ENCODE measurements at places on chromosomes 11 and 22.

- peak; percentile 26 for DNase-seq
Observed at GRCh38 chr11:47980907-47981621, 705 bp downstream of the PTPRJ start.

GRCh38 chr22:40769761-40770160 lies 49.4 kb downstream of the SLC25A17 start:
- DNase-seq = no peak

GRCh38 chr11:559020-559620 lies 1.4 kb downstream of the LMNTD2 start:
- DNase-seq = no peak

DNA sequence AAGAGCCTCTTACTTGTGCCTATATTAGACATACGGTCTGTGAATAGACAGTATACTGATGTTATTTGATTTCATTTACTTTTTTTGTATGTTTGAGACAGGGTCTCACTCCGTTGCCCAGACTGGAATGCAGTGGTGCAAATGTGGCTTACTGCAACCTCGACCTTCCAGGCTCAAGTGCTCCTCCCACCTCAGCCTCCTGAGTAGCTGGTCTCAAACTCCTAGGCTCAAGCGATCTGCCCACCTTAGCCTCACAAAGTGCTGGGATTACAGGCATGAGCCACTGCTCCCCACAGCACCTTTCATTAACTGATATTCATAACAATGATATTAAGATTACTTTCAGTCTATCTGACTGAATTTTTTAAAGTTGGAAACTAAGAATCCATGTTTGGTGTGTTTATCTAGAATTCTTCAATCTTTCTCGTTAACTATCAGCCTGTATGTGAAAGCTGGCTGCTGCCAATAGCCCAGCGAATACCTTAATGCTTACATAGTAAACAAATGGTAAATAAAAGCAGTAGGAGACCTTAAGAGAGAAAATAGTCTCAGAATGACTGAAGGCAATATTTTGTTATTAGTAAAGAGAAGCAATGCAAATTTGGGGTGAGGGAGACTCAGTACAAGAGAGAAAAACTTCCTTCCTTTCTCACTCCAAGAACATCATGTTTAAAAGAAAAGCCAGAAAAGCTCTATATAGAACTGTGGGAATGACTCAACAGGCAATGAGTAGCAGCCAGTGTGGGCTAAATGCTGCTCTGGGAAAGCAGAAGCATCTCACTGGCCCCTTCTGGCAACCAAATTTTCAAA lies 101.9 kb downstream of the MRTFA start:
- no peak for DNase-seq

DNA sequence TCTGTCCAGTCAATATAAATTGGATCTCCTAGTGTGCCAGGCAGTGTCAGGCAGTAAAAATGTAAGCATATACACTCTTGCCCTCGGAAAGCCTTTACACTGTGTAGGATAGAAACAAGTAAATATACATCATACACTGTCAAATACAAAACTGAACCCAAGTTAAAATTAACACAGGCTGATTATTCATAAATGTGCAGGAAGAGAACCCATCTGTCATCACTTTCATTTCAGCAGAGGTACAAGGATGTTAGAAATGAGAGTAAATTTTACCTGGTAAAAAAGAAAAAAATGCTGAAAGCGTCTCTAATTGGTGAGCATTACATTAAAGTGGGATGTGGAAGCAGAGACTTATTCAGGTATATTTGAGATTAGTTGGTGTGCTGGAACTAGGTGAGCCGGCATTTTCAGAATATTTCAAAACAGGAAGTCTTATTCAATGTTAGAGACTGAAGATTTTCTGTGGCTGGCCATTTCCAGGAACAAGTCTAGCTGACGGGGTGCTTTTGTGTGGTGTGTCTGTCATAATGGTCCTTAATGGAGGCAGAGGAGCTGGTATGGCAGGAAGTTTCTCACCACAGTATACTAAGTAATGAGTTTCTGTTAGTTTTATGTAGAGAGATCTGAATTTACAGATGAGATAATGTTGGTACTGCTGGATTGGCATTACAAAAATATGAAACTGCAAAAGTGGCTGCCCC lies 192.6 kb downstream of the CASP12 start:
- DNase-seq = peak; percentile 74

DNA sequence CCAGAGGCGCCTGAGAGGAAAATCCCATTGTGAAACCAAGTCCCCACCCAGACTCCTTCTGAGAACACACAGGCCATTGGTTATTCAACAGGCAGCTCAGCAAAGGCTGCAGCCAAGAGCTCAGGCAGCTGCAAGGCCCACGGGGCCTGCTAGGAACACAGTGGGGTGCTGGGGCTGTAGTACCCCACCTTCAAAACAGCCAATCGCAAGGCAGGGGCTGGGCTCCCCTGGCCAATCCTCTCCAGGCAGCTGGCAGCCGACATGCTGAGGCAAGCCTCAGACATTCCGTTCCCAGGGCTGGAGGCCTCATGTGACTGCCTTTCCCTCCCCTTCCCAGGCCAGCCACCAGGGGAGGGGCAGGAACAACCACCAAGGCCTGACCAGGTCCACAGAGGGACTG lies 6.6 kb downstream of the PRODH start:
- DNase-seq = no peak

DNA sequence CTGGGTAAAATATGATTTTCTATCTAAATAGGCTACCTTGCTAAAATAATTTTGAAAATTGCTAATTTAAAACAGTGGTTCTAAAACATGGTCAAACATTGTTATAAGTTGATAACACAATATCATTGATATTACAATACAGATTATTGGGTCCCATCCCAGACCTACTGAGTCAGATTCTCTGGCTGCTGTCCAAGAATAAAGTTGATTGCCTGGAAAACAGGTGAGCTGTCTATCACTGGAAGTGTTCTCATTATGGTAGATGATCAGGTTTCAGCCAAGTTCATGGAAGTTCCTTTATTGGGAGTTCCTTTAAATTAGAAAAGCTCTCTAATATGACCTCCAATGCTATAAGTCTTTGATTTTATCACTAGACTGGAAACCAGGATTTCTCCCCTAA lies 52.3 kb downstream of the SC5D start:
- DNase-seq = no peak

- DNase-seq = no peak
Observed at GRCh38 chr22:28774378-28774777, 1.9 kb downstream of the CCDC117 start.

DNA sequence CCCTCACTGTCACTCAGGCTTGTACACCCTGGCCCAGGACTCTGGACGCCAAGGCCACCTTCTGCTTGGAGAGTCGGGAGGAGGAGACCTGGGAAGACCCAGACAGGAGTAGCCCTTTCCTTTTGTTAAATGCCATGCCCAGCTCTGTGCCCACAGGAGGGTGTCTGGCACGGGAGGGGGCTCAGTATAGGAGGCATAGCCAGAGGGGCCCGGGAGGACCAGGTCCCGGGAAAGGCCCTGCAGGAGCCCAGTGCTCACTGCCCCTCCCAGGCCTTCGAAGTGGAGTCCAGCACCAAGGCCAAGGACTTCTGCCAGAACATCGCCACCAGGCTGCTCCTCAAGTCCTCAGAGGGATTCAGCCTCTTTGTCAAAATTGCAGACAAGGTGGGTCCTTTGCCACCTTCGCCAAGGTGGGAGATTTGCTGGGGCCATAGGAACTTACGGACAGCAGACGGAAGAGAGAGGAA lies 79.0 kb downstream of the MYO7A start:
- no peak for DNase-seq

- DNase-seq = no peak
Observed at GRCh38 chr22:19231986-19232385, 53.5 kb upstream of the SLC25A1 start.

DNA sequence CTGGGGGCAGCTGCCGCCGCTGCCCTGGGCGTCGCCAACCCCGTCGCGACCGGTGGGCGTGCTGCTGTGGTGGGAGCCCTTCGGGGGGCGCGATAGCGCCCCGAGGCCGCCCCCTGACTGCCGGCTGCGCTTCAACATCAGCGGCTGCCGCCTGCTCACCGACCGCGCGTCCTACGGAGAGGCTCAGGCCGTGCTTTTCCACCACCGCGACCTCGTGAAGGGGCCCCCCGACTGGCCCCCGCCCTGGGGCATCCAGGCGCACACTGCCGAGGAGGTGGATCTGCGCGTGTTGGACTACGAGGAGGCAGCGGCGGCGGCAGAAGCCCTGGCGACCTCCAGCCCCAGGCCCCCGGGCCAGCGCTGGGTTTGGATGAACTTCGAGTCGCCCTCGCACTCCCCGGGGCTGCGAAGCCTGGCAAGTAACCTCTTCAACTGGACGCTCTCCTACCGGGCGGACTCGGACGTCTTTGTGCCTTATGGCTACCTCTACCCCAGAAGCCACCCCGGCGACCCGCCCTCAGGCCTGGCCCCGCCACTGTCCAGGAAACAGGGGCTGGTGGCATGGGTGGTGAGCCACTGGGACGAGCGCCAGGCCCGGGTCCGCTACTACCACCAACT lies 1.0 kb downstream of the FUT4 start:
- DNase-seq = no peak

DNA sequence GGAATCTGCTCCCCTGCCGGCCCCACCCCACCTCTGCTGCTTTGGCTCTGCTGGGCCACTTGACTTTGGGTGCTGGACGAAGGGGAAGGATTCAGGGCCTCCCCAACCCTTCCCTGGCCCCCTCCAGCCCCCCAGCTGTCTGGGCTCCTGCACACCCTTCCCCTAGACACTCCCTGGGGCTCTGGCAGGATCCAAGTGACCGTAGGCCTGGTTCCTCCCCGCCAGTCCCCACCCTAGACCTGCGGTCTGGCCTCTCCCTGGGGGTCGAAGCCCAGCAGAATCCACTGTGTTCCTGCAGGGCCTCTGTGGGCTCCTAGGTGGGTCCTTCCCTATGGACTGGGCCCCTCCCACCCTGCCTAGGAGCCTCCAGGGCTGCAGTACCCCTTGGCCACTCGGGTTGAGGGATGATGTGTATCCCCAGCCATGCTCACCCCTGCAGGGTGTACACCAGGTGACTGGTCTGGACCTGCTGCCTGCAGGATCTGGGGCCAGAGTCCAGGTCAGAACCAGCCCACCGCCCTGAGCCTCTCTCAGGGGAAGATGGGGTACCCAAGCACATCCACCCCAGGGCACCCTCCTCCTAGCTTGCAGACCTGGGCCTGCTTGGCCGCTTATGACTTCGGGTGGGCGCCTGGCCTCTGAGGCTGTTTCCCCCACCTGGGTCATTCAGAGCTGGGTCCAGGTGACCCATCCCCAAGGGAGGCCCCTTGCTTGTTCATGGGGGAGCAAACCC lies 5.6 kb downstream of the PIM3 start:
- DNase-seq = peak; percentile 2

DNA sequence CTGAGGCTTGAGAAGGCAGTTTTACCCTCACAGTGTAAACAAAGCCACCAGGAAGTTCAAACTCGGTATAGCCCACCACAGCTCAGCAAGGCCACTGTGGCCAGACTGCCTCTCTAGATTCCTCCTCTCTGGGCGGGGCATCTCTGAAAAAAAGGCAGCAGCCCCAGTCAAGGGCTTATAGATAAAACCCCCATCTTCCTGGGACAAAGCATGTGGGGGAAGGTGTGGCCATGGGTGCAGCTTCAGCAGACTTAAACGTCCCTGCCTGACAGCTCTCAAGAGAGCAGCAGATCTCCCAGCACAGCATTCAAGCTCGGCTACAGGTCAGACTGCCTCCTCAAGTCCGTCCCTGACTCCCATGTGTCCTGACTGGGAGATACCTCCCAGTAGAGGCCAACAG lies 69.7 kb downstream of the TTC28 start:
- DNase-seq = no peak

DNA sequence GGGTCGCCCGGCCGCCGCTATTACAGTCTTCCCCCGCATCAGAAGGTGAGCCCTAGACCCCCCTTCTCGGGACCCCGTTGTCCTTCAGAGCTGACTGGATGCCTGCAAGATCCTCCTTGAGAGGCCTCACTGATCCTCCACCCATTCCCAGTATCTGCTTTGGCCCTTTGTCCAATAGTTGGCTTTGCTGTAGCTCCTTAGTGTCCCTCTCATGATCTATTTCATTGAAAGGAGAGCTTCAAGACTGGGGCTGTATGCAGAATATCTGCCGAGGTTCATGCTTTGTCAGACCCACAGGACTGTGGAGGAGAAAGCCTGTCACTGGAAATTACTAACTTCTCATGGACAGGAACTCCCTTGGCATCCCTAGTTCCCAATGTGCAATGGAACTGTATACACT lies 499 bp downstream of the DLAT start:
- no peak for DNase-seq

- DNase-seq = no peak
Observed at GRCh38 chr11:1842149-1843097, 3.6 kb downstream of the TNNI2 start.

- no peak for DNase-seq
Observed at GRCh38 chr11:134529212-134530096, 117.4 kb upstream of the B3GAT1 start.

- DNase-seq = no peak
Observed at GRCh38 chr11:14259186-14259784, 99.7 kb downstream of the RRAS2 start.

DNA sequence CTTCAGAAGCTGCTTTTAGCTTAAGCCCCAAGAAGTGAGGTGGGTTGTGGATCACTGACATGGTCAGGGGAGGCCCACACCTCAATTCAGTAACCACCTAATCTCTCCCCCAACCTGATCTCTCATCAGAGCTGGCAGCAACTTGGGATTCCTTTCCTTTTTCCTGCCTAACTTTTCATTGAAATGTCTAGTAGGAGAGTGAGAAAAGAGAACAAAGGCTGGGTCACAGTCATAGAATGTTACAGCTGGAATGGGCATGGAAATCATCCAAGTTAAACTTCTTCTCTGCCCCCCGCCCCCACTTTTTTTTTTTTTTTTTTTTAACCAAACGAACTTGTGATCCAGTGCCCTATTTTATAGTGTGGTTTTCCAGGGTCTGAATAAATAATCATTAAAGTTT lies 91.8 kb downstream of the RNF169 start:
- no peak for DNase-seq

DNA sequence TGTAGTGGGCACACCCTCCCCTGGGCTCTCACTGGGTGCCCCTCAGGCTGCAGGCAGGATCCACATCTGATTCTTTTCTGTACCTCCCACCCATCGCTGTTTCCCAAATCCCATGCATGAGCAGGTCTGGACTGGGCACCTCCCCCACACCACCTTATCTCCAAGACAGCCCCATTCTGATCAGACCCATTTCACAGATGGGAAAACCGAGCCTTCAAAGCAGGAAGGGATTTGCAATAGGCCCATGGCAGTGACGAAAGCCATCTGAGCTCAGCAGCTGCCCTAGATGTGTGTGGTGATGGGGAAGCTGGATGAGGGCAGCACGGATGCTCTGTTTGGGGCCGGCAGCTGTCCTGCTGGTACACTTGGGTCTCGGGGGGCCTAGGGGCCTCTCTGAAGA lies 41.4 kb downstream of the WNT7B start:
- no peak for DNase-seq

GRCh38 chr22:49803134-49803533 lies 24.5 kb downstream of the BRD1 start:
- DNase-seq = no peak
